ENCODE measurements at places on chromosomes 2 and 18.

- DNase-seq: no peak
Measured at GRCh38 chr2:167200019-167200418, 311.7 kb downstream of the XIRP2 start.

DNA sequence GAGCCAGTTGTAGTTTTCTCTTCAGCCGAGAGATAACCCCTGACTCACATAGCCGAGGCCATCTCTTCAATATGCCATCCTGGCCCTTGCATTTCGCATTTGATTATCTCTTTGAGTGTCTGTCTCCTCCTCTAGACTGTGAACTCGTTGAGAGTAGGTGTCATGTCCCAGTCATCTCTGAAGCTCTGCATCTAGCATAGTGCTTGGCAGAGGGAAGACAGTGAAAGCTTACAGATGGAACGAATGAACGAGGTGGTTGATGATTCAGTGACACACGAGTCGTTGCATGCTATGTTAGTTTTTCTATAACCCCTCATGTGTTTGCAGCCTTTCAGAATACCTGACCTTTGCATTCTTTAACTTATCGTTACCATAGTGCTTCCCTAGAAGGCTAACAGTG, 59.9 kb upstream of the CYRIA start:
- no peak for DNase-seq

GRCh38 chr2:72013726-72014125, 133.9 kb downstream of the CYP26B1 start:
- no peak for DNase-seq

- no peak for DNase-seq
Measured at GRCh38 chr2:201072201-201072530, 365 bp downstream of the NDUFB3 start.

DNA sequence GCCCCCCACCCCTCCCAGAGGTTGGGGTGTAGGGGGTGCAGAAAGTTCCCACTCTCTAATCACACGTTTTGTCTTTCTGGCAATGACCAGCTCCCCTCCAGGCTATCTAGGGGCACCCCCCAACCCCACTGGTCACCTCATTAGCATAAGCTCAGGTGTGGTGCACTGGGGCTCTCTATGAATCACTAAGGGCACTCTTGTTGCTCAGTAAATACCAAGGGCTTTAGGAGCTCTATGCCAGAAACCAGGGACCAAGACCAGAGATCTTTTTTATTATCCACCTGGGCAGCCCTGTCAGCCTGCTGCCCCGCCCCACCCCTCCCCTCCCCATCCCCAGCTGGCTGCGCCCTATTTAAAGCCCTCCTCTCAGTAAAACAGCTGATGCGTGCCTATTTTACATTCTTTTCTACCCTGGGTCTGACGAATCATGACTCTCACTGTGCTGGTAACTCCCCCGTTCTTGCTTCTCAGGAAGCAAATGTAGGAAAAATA, 24.3 kb downstream of the NCK2 start:
- no peak for DNase-seq

DNA sequence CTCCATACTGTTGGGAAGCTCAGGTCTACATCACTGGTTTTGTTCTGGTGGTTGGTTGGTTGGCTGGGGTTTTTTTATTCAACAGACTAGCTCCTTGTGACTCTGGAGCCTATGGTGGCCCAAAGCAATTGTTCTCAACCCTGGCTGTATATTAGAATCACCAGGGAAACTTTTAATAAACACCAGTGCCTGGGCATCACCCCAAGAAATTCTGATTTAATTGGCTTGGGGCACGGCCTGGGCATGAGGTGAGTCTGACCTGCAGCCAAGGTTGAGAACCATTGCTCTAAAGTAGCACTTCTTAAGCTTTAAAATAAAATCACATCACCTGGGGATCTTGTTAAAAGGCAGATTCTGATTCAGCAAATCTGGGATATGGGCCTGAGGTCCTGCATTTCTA, 184.1 kb downstream of the C1D start:
- DNase-seq: no peak
